ENCODE measurements at places on chromosomes 4 and X. TPM values are rescaled to one million over a fixed set of nuclear protein-coding genes. Genes with fewer than 3 reads are reported as not detected.

GRCh38 chr4:104491481-104492182 lies 3.1 kb downstream of the CXXC4 start:
- peaks cover 19% of the 10 kb centered on the region for H3K4me1 ChIP-seq
- H3K27ac ChIP-seq, result peak overlapping the region; percentile 87
- peak overlapping the region; percentile 74 for H3K4me3 ChIP-seq
- peak; percentile 67 for DNase-seq
- no peaks in the 10 kb centered on the region for H3K36me3 ChIP-seq
- H3K27me3 ChIP-seq, result no peaks in the 10 kb centered on the region

DNA sequence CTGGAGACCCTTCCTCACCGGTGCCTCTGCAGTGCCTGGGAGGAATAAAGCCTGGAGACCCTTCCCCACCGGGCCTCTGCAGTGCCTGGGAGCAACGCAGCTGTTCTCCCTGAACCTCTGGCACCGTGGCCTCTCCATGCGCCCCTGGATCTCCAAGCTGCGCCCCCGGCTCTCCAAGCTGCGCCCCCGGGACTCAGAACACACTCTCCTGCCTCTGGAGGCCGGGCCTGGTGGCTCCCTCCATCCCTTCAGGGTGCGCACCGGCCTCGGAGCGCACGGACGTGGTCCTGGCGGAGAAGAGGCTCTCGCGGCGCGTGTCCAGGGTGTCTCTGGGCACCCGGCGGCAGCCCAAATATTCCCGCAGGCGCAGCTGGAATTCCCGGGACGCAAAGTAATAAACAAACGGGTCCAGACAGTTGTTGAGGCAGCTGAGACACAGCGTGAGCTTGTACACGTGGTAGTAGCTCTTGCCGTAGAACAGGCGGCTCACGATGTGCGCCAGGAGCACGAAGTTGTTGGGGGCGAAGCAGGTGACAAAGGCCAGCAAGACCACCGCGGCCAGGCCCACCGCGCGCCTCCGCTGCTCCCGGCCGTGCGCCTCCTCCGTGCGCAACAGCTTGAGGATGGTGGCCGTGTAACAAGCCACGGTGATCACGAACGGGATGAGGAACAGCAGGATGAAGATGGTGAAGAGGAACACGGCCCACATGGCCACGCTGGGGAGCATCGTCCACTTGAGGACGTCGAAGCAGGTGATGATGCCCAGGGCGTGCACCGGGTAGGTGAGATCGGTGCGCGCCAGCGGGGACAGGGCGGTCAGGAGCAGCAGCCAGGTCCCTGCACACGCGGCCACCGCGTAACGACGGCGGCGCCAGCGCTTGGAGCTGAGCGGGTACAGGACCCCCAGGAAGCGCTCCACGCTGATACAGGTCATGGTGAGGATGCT lies 12.8 kb upstream of the ASMTL start:
- no peaks in the 10 kb centered on the region for H3K4me1 ChIP-seq
- no peaks in the 10 kb centered on the region for H3K36me3 ChIP-seq
- DNase-seq, result peak; percentile 57
- H3K4me3 ChIP-seq, result no peak overlapping the region
- no peak overlapping the region for H3K27ac ChIP-seq

DNA sequence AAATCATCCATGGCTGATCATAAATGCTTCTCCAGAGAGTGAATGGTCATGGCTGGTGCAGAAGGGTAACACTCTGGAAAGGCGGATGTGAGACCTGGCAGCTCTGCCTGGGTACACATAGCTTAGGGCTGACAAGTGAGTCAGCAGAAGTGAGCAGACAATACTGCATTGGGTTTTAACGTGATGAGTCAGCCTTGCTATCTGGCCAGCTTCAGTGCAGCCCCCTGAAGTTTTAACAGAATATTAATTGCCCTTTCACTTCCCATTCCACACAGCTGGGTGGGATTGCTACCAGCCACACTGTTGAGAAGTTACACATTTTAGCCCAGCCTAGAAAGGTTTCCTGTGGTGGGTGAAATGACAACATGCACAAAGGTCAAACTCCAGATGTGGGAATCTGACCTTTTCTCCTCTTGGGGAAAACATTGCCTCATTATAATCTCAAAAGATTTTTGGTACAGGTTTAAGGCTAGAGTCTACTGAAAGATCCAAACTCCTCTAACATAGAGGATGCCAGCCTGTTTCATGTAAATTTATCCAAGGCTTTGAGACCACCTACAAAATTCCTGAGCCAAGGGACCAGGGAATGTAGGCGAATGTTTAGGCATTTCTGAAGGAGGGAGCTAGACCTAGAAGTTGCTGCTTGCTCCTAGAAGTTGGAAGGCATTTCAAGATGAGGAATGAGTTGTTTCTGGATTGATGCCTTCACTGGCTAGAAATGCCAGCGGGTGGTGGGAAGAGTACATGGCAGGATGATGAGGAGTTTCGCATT lies 230.3 kb upstream of the PGRMC2 start:
- H3K4me3 ChIP-seq, result no peak overlapping the region
- H3K4me1 ChIP-seq, result peaks cover 6% of the 10 kb centered on the region
- no peaks in the 10 kb centered on the region for H3K27me3 ChIP-seq
- H3K27ac ChIP-seq, result peak overlapping the region; percentile 14
- DNase-seq, result peak; percentile 82
- no peaks in the 10 kb centered on the region for H3K36me3 ChIP-seq

GRCh38 chrX:148929686-148930085 lies 429.3 kb downstream of the AFF2 start:
- no peak overlapping the region for H3K4me3 ChIP-seq
- H3K27me3 ChIP-seq, result no peaks in the 10 kb centered on the region
- H3K27ac ChIP-seq, result no peak overlapping the region

DNA sequence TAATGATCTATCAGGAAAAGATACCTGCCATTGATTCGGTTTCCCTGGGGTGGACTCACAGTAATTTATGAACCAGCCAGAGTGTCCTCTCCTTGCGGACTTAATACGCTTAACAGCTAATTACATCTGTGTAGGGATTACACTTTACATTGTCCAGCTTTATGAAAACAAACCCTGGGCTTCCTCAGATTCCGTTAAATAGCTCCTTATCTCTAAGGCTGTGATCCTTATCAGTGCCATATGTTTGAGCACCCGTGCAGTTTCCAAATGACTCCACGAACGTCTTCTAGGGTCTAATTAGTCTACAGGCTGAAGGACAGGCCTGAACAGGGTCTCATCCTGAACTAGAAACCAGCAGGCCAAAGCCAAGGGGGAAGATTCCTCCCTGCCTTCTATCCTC lies 56.9 kb downstream of the KDR start:
- no peak overlapping the region for H3K27ac ChIP-seq
- no peak overlapping the region for H3K4me3 ChIP-seq
- no peak for DNase-seq
- no peaks in the 10 kb centered on the region for H3K4me1 ChIP-seq

DNA sequence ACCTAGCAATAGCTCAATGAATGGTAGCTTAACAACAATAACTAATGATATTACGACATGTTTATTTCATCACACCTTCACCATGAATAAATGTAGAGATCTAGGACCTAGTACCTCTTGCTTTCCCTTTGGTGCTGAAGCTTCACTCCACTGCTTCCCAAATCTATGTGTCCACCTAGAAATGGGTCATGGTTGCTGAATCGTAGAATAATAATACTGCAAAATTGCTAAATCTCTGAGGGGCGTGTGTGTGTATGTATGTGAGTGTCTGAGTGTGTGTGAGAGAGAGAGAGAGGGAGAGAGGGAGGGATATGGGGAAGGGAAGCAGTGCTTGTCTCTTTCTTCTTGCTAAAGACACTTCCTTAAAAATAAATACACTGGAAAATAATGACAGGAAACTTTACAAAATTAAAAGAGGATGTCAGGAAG lies 109.3 kb upstream of the BMP2K start:
- no peaks in the 10 kb centered on the region for H3K36me3 ChIP-seq
- no peak for DNase-seq
- no peak overlapping the region for H3K27ac ChIP-seq
- no peak overlapping the region for H3K4me3 ChIP-seq
- no peaks in the 10 kb centered on the region for H3K4me1 ChIP-seq
- H3K27me3 ChIP-seq, result no peaks in the 10 kb centered on the region

DNA sequence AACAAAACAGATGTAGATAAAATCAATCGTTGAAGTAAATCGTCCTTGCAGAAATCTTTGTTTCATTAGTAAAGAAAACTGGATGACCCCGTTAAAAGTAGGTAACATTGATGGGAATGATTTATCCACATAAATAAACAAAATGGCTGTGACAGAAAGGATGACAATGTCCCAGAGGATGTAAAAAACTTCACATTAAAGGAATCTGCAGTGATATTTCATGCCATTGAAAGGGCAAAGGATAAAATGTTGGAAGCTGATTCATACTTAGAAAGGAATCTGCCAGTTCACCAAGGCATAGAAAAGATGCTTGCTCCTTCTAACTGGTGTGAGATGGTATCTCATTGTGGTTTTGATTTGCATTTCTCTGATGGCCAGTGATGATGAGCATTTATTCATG lies 24.2 kb upstream of the EPGN start:
- no peaks in the 10 kb centered on the region for H3K4me1 ChIP-seq
- no peaks in the 10 kb centered on the region for H3K36me3 ChIP-seq
- no peak overlapping the region for H3K27ac ChIP-seq
- H3K27me3 ChIP-seq, result no peaks in the 10 kb centered on the region

GRCh38 chr4:183098019-183098722 lies 886 bp upstream of the WWC2 start:
- peaks cover 34% of the 10 kb centered on the region for H3K4me1 ChIP-seq
- H3K4me3 ChIP-seq, result peak overlapping the region; percentile 79
- H3K27me3 ChIP-seq, result no peaks in the 10 kb centered on the region
- DNase-seq, result peak; percentile 79

GRCh38 chr4:2015008-2015407 lies 6.2 kb upstream of the NELFA start:
- peaks cover 4% of the 10 kb centered on the region for H3K4me1 ChIP-seq
- H3K27ac ChIP-seq, result no peak overlapping the region
- no peaks in the 10 kb centered on the region for H3K36me3 ChIP-seq
- H3K27me3 ChIP-seq, result peaks cover 5% of the 10 kb centered on the region
- no peak for DNase-seq

DNA sequence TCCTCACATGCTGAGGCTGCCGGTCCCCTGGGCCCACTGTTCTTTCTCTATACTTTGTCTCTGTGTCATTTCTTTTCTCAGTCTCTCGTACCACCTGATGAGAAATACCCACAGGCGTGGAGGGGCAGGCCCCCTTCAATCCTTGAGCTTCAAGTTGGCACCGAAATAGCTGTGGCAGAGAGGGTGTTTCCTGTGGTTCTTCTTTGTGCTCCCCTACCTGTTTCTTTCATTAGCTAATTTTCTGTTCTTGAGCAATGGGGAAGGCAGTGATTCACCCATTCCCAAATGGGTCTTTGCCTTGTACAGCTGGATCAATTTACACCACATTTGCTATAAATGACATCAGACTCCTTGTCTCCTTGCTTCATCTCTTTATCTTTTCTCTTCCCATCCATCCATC lies 2.1 kb upstream of the CYSLTR1 start:
- DNase-seq, result no peak
- H3K4me3 ChIP-seq, result no peak overlapping the region
- H3K4me1 ChIP-seq, result no peaks in the 10 kb centered on the region
- no peaks in the 10 kb centered on the region for H3K27me3 ChIP-seq

GRCh38 chr4:47493238-47494123 lies 8.4 kb downstream of the ATP10D start:
- DNase-seq, result no peak
- H3K27ac ChIP-seq, result no peak overlapping the region
- H3K36me3 ChIP-seq, result no peaks in the 10 kb centered on the region
- no peak overlapping the region for H3K4me3 ChIP-seq
- H3K4me1 ChIP-seq, result no peaks in the 10 kb centered on the region

DNA sequence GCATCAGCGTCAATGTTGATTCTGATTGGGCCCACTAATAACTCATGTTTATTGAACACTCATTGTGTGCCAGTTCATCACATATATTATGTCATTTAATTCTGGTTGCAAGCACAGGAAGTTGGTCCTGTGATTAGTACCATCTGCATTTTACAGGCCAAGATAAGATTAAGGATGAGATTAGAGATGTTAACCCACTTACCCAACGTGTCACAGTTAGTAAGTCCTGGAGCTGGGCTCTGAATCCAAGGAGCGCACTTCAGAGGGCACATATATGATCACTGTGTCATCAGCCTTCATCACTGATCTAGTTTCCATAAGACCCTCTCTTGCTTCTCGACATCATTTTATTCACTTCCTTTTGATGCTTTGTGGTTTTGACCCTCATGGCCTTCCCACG lies 205.3 kb upstream of the ANXA3 start:
- no peaks in the 10 kb centered on the region for H3K36me3 ChIP-seq
- H3K27ac ChIP-seq, result no peak overlapping the region
- H3K27me3 ChIP-seq, result no peaks in the 10 kb centered on the region
- DNase-seq, result no peak
- H3K4me1 ChIP-seq, result no peaks in the 10 kb centered on the region

DNA sequence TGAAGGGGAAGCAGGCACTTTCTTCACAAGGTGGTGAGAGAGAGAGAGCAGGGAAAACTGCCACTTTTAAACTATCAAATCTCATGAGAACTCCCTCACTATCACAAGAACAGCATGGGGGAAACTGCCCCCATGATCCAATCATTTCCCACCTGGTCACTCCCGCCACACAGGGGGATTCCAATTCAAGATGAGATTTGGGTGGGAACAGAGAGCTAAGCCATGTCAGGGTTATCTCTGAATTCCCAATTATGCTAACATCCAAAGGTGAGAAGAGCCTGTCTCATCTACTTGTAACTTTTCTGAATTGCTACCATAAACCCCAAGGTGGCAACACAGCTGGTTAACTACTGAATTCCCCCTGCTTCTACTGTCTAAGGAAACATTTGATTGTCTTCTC lies 758.5 kb downstream of the ADGRL3 start:
- DNase-seq, result no peak
- H3K27me3 ChIP-seq, result no peaks in the 10 kb centered on the region
- no peak overlapping the region for H3K27ac ChIP-seq
- H3K4me1 ChIP-seq, result no peaks in the 10 kb centered on the region
- no peak overlapping the region for H3K4me3 ChIP-seq

The SERPINA7 gene
- not detected for total RNA-seq

The FRMD7 gene
- not detected for total RNA-seq
